ENCODE measurements at places on chromosomes 12 and 14.
A peak's percentile ranks its signal among the peaks of the same experiment; 100 is the strongest.

- DNase-seq = no peak
These were observed 59.8 kb upstream of the RBM19 start for GRCh38 chr12:114025935-114026334.

GRCh38 chr12:26507613-26508012 is 312.2 kb downstream of the SSPN start:
- no peak for DNase-seq

- DNase-seq = no peak
These were observed 293.7 kb upstream of the CLEC14A start for GRCh38 chr14:38549564-38549963.

- no peak for DNase-seq
These were observed 17.8 kb downstream of the ARL6IP4 start for GRCh38 chr12:122998316-122998715.

DNA sequence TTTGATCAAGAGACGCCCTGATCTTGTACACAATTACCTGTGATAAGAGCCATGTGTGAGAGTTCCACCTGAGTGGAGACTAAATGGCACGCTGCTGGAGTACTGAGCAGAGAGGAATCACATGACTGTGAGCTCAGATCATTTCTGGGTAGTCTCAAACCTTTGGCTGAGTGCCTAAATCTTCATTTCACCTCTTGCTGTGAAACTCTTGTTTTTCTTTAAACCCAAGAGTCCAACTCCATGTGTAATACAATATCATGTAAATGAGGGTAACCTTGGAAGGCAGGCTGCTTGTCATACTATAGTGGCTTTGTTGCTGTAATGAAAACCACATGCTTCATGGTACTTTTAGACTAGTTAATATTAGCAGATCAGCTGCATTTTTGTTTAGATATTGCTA is 156.9 kb downstream of the CAND1 start:
- no peak for DNase-seq

GRCh38 chr12:123278101-123278627 is 6.5 kb upstream of the CDK2AP1 start:
- DNase-seq = peak; percentile 87

DNA sequence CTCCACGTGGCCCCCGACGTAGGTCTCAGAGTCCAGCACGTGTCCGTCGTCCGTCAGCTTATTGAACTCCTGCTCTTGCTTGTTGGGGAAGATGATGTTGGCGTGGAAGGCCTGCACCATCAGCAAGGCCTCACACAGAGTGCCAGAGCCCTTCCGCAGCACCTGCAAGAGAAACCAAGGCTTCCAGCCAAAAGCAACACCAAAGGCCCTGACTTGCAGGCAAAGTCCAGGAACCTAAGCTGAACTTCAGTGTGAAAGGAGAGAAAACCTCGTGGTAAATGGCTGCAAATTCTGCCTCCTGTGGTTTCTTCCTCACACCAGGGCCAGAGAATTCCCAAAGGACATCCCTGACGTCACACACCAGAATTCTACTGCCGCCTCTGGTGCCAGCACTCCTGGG is 14.5 kb downstream of the POLE start:
- no peak for DNase-seq

DNA sequence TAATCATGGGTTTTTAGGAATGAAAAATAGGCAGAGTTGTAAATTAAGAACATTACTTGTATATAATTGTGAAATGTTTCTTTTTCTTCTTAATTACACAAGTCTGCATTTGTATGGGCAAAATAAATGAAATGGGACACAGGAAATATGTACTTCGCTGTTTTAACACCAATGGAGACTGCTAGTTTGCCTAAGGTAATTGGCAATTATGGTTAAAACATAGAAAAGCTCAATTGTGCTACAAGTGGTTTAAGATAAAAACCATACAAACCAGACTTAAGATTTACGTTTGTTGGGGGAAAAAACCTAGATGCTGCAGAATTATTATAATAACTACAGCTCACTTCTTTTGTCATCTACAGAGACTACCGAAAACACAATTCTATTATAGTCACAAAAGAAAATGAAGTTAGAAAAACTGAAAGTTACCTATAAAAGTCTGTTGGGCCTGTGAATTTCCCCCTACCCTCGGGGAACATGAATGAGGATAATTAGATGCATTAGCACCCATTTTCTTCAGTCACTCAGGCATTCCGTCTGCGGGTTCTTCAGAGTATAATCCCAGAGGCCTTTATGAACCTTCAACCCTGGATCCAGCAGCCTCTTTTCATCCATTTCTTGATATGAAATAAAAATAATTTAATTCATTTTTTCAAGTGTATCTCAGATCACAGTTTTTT is 37.2 kb downstream of the BTBD7 start:
- DNase-seq = no peak

DNA sequence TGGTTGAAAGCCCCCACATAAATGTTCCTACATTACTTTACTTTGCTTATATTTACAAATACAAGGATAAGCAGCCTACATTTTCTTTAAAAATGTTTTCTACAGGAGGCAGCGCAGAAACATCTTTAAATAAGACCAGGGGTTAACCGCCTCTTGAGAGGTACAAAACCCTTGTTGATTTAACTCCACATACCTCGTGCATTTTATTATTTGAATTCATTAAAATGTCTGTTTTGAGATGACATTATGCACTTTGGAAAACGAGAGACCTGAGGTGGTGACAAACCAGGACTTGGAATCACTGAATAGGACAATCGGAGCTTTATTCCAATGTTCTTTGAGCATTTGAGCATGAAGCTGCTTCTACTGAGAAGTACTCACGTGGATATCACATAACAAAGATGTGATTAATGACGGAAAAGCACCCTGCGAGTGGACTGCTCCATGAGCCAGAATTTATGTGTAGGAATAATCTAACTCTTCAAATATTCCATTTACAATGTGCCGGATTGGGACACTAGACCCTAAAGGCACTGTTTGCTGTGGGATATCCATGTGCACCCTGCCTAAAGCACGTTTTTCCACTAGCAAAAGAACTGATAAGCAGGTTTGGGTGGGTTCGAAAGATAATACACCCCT is 746 bp upstream of the DUSP16 start:
- no peak for DNase-seq

- DNase-seq = no peak
These were observed 1116.0 kb upstream of the TMEM132C start for GRCh38 chr12:127150956-127151355.

GRCh38 chr12:121576851-121577391 is 3.9 kb downstream of the KDM2B start:
- DNase-seq = peak; percentile 55

- DNase-seq = no peak
These were observed 43.9 kb downstream of the SSPN start for GRCh38 chr12:26239122-26239851.

DNA sequence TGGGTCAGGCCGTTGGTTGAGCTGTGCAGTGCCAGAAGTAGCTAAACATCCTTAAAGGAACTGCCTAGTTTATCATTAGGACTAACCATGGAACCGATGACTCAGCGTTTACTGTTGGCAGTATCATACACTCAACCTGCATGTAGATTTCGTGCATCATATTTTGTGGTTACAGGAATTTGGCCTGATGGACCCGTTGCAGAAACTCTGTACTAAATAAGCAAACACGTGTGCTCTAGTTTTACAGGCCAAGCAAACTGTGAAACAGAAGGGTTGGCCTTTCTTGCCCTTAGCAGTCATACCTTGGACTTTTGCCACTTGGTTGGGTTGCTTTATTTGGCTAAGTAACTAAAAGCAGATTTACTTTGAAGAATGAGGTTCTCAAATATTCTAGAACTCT is 35.6 kb downstream of the DGLUCY start:
- DNase-seq = no peak

DNA sequence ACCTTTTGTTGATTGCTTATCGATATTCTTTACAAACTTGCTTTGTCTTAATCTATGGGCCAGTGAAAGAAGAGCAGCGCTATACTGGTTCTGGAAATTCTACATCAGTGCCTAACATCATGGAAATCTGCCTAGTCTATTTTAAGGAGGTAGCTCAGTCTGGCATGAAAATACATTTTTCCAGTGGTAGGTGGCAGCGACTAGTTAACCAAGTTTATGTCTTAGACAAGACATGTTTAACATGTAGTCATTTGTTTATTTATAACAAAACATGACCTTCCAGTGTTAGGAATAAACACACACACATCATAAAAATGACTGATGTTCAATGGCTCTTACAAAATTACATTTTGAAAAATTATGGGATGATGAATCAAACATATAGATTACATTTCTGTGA is 336.0 kb upstream of the SOX5 start:
- DNase-seq = no peak

GRCh38 chr14:60964904-60965303 is 16.0 kb downstream of the TRMT5 start:
- no peak for DNase-seq

DNA sequence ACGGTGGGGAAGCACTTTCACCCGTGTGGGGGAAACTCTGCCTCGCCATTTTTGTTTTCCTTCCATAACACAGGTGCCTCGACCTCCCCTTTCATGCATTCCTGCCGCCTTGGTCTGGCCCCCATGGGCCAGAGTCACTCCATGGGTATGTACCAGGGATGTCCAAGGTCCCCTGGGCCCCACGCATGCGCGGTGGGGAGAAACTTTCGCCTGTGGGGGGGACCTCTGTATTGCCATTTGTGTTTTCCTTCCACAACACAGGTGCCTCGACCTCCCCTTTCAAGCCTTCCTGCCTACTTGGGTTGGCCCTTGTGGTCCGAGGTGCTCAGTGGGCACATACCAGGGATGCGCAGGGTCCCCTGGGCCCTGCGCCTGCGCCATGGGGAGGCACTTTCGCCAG is 345.8 kb downstream of the ALG10 start:
- DNase-seq = no peak

DNA sequence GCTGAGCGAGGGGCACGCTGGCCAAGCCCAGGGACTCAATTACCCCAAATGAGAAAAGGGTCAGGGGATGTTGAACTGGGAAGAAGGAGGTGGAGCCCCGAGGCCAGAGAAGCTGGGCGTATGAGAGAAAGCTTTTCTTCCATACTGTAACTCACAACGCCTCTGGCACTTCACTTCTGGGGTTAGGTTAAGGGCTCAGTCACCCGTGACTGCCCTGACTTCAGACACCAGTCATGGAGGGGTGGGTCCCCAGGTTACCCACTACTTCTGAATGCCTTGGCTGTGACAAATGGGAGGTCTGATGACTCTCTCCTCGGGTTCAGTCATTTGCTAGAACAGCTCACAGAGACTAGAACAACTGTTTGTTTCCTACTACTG is 5.5 kb upstream of the GPR132 start:
- peak; percentile 83 for DNase-seq

- no peak for DNase-seq
These were observed 26.3 kb downstream of the SLC15A4 start for GRCh38 chr12:128797119-128798118.

DNA sequence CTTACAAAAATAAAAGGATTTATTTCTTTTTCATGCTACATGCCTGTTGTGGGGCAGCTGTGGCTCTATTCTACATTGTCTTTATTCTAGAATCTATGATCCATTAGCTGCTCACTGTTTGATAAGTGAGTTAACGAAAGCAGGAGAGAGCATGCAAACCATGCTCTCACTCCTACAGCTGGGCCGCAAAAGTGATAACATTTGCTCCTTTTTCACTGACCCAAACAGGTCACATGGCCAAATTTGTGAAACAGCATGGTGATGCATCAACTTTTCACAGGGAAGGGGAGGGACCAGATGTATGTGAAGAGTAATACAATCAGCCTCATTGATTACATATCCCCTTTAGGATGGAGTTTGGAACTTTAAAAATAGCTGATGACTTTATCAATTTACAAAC is 456.9 kb upstream of the SYT1 start:
- DNase-seq = peak; percentile 6

GRCh38 chr12:11580125-11580751 is 69.2 kb upstream of the ETV6 start:
- peak; percentile 76 for DNase-seq

GRCh38 chr14:72699852-72700257 is 194.0 kb downstream of the DPF3 start:
- no peak for DNase-seq

GRCh38 chr14:22466491-22466890 is 122.5 kb downstream of the DAD1 start:
- peak; percentile 82 for DNase-seq

Data from GM12865 (cell line).